ENCODE measurements at places on chromosomes 4 and X.
A peak's percentile ranks its signal among the peaks of the same experiment; 100 is the strongest.

DNA sequence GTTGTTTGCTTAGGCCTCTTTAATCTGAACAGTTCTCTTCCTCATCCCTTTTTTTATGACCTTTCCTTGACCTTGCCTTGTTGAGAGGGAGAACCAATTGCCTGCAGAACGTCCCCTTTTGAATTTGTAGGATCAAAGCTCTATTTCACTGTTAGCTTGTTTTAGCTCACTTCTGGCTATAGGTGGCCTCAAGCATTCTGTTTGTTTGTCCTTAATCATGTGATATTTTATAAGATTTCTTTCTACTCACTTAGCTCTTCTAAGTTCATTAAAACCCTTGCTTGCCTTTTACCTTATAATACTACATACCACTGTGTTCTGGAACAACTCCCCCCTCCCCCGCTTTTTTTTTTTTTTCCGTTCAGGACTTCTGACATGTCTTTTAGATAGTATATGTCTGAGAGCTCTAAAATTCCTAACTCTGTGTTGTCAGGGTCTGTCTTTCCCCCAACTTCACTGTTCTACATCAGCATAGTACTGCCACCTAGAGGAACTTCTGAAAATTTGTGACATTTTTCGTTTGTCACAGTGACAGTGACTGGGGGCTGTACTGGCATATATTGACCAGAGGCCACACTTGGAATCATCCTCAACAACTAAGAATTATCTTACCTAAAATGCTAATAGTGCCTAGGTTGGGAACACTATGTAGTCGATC lies 128.5 kb downstream of the LARP7 start:
- DNase-seq = peak; percentile 22

DNA sequence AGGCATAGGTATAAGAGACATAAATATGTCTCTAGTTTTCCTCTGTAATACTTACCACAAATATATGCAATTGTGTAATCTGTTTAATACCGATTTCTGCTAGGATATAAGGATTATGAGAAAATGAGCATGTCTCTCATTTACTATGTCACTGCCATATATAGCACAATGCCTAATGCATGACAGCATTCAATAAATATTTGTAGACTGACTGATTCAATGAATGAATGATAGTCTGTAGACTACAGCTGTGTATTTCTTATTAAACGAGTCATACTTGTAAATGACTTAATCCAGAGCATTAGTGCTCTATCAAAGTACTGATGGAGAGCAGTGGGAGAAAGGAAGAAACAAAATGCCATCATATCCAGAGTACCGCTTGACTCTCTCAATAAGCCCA lies 175.6 kb downstream of the PPP3CA start:
- no peak for DNase-seq

DNA sequence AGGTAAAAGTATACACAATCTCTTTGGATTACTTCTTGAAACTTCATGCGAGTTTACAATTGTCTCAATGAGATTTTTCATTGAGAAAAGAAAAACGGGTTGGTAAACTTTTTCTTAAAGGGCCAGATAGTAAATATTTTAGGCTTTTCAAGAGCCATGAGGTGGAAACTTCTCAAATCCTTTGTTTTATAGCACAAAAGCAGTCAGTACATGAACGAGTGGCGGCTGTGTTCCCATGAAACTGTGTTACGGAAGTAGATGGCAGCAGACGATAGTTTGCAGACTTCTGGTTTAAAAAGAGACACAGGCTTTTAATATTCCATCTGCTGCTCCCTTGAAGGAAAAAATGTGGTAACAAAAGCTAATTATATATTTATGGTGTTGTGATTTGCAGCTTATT lies 332.0 kb downstream of the TENM3 start:
- DNase-seq = no peak

DNA sequence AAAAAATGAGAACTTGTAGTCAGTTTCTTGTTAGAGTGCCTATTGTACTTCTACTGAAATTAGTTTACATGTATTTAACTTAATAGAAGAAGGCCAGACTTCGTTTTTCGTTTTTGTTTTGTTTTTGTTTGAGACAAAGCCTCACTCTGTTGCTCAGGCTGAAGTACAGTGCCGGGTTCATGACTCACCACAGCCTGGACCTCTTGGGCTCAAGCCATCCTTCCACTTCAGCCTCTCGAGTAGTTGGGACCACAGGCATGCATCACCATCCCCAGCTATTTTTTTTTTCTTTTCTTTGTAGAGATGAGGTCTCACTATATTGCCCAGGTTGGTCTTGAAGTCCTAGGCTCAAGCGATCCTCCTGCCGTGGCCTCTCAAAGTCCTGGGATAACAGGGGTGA lies 793.9 kb downstream of the ADGRL3 start:
- no peak for DNase-seq
